ENCODE measurements at places on chromosomes 5 and 9.

- DNase-seq = no peak
These were observed 13.4 kb downstream of the ELOVL7 start for GRCh38 chr5:60830581-60831127.

DNA sequence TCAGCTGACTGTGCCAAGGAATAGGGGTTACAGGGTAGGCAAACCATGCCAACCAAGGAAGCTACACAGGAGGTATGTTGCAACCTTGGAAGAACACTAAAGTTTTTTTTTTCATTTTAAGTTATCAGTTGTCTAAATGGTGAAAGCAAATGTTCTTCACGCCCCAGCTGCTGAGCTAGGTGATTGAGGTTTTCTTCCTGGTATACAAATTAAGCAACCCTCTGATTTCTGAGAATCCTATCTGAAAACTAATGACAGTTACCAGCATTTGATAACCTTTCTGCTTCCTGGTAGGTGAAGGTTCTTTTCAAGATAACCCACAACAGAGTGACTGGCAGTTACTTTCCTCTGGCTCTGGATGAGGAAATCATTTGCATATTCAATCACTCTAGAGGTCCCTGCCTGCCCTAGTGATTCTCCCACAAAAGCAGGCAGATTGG lies 194.9 kb downstream of the ATP10B start:
- no peak for DNase-seq

DNA sequence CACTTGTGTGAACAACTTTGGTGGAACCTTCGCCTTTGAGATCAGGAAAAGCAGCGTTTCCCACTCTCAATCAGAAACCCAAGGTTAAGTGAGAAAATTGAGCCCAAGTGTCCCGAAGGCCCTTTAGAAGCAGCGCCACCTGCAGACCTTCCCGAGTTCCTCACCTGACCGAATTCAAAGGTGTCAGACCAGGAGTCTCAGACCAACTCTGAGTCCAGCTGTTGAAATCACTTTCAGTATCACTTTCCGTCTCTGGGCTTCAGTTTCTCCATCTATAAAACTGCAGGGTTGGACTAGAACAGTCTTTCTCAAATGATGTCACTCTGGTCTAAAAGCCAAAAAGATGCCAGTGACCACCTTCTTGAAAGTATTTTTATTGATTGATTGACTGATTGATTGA lies 31.7 kb upstream of the GRHPR start:
- no peak for DNase-seq

GRCh38 chr5:51302343-51302742 lies 80.9 kb upstream of the ISL1 start:
- no peak for DNase-seq

DNA sequence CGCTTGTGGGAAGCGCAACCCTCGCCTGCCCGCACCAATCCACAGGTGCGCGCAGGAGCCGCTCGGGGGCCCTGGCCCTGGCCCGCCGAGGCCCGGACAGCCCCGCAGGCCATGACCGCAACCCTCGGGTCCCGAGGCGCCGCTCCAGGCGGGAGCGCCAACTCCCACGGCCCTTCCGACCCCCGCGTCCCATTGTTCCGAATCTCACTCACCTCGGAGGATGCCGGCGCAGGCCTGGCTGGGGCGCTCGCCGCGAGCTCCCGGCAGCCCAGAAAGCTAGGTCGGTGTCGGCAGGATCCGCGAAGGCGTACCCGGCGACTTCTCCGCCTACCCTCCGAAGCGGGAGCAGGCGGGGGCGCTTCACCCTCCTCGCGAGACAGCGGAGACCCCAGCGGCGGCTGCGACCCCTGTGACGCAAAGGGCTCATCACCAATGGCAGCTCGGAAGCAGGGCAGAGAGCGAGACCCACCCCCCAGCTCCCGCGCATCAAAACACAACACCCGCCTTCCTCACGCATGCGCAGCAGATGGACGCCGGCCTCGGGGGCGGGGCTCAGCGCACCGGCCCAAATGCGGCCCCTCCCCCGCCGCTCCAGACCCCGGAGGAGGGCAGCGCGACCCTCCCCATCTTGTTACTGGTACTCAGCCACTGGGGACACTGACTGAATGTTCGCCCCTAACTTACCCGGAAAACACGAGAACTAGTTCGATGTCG lies 1.4 kb upstream of the SMIM27 start:
- peak; percentile 97 for DNase-seq

GRCh38 chr9:116087751-116088194 lies 65.8 kb upstream of the PAPPA start:
- no peak for DNase-seq

- no peak for DNase-seq
These were observed 35.7 kb upstream of the CDH18 start for GRCh38 chr5:20023686-20024180.

GRCh38 chr5:142931896-142932686 lies 161.9 kb downstream of the ARHGAP26 start:
- no peak for DNase-seq

DNA sequence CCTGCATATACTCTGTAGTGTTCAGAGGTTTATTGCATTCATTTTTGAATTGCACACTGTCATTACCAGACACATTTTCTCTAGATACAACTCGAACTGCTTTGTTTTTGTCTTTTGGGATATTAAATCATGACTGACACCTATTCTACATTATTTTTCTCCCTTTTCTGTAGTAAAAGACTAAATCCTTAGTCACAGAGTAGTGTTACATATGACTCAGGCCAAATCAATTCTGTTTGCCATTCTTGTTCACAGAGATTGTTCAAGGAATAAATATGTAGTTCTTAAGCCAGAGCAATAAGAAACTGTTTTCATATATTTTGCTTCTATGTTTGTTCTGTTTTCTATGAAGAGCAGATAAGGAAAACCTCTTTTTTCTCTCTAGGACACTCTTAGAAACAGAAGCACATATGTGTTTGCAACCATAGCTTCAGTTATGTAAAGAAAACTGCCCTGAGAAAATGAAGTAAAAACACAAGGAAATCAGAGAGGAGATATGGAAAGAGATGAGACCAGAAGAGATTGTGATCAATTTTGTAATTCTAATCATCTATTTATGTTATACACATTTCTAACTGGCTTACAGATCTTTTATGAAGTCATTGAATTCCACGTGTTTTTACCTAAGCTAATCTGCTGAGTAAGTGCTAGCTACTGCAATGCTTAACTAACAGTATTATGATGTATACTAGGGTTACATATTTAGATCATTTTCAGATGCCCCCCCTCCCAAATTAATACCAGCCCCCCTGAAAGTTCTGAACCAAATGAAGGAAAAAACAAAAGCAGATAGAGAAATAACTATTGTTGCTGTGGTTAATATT lies 1995.6 kb upstream of the CDH6 start:
- DNase-seq = no peak
